ENCODE measurements at places on chromosomes 3 and 15.
A peak's percentile ranks its signal among the peaks of the same experiment; 100 is the strongest.

- DNase-seq: no peak
These were observed 272.2 kb upstream of the NR2E3 start for GRCh38 chr15:71538181-71538580.

GRCh38 chr3:179438841-179439240, 12.4 kb downstream of the GNB4 start:
- peak; percentile 57 for DNase-seq

DNA sequence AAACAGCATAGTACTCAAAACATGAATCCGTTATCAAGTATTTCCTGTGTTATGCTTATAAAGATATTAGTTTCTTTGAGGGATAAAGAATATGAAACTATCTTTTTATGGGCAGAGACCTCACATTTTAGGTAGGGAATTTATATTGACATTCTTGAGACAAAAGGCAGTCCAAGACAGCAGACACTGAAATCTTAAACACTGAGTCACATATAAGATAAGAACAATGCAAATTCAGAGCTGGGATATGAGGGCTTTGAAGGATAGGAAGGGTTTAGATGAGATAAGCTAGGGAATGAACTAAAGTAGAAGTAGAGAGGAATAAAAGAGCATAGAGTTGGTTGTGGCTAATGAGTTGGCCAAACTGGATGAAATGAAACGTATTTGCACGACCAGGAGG, 58.4 kb downstream of the ASTE1 start:
- no peak for DNase-seq

DNA sequence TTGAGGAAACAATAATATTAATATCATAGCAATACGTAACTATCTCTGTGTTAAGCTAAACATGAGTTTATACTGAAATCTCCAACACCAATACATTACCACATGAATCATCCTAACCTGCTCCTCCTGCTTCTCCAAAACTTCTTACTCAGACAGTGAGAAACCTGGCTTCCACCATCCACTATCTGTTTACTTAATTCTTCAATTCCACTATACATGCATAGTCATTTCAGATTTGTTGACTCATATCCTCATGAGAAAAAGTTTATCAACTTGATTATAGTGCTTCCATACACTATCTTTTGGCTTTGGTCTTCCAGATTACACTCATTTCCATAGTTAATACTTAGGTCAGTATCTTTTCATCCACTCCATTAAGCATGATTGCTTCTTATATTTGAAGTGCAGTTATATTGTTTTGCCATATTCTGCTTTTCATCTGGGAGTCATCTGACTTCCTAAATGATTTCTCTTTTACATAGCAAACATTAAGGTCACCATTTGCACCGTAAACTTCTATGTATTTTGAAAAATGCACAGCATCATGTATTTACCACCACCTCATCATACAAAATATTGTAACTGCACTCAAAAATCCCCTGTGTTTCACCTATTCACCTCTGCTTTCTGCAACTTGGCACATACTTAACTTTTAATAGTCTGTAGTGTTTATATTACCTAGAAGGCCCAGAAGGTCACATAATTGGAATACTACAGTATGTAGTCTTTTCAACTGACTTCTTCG, 970.6 kb downstream of the DIPK2A start:
- DNase-seq: no peak

- no peak for DNase-seq
These were observed 27.9 kb downstream of the EIF1B start for GRCh38 chr3:40337136-40338108.

All from GM12878 (cell line).